Erythroblast (primary cell): ENCODE measurements at places on chromosomes 7 and 10.

GRCh38 chr7:13748998-13749397, 240.5 kb downstream of the ETV1 start:
- DNase-seq, result no peak

DNA sequence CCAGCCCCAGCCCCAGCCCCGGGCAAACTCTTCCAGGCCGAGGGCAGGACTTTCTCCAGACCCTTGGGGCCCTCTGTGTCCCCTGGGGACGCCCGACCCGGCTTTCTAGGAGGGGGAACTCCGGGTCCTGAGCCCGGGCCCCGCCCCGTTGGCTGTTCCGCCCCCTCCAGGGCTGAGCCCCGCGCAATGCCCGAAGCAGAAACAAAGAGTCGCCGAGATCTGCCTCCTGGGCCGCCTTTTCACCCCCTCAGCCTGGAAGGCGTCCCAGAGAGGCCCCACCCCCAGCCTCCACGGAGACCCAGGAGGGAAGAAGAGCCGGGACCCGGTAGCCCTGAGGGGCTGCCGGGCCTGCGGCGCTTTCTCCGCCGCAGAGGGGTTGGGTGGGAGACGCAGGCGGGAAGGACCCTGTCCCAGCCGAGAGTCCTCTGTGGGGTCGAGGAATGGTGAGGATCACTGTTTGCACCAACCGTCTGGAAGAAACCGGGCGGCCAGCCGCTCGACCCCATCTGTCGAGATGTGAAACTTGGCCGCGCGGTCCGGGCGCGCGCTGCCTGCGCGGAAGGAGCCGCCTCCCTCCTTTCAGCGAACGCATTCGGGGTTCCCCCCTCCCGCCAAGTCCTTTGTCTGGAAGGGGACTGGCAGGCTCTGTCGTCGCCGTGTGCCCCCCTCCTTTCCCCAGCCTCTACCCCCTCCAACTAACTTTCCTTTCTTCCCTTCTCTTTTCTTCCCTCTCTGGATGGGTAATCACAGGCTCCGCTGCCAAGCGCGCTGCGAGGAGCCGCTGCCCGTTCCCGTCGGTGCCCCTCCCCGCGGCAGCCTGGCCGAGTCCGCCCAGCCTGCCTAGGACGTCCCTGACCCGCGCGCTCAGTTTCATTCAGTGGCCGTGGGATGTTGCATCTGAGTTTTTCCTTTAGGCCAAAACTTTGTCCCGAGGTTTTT, 10.2 kb downstream of the EN2 start:
- no peak for DNase-seq

DNA sequence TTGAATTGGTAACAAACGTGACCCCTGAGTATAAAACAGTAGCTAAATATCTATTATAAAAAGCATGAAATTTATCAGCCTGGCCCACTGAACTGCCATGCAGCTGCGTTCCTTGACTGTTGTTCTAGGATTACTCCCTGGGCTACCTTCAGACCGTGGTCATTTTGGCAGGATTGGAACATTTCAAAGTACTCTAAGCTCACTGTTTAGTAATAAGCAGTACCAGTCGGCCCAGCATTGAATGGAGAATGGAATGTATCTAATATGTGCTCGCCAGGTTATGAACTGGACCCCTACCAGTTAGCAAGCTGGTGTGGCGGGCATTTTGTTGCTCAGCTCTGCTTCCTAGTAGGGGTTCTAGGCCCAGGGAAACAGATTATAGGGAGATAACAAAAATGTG, 112.2 kb downstream of the SEMA3C start:
- no peak for DNase-seq

GRCh38 chr7:116443646-116444045, 55.9 kb upstream of the CAV2 start:
- DNase-seq, result no peak

DNA sequence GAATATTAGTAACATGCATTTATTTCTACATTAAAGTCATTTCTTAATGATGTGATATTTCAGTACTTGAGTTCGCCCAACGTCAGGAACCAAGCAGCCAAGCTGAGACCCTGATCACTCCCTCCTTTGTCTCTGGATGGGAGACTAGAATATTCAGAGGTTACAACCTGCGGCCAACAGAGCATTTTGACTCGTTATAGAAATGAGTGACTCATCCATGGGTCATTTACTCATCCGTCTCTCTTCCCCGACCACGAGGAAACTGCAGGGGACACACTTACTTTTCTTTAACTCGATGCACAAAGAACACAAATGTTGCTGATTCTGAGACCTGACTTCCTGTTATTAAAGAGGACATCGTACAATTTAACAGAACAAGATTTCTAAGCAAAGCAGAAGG, 343.3 kb downstream of the FRMD4A start:
- DNase-seq, result no peak

GRCh38 chr10:33352175-33352574, 17.7 kb upstream of the NRP1 start:
- no peak for DNase-seq

GRCh38 chr7:149558149-149558861, 60.7 kb upstream of the ZNF746 start:
- no peak for DNase-seq

DNA sequence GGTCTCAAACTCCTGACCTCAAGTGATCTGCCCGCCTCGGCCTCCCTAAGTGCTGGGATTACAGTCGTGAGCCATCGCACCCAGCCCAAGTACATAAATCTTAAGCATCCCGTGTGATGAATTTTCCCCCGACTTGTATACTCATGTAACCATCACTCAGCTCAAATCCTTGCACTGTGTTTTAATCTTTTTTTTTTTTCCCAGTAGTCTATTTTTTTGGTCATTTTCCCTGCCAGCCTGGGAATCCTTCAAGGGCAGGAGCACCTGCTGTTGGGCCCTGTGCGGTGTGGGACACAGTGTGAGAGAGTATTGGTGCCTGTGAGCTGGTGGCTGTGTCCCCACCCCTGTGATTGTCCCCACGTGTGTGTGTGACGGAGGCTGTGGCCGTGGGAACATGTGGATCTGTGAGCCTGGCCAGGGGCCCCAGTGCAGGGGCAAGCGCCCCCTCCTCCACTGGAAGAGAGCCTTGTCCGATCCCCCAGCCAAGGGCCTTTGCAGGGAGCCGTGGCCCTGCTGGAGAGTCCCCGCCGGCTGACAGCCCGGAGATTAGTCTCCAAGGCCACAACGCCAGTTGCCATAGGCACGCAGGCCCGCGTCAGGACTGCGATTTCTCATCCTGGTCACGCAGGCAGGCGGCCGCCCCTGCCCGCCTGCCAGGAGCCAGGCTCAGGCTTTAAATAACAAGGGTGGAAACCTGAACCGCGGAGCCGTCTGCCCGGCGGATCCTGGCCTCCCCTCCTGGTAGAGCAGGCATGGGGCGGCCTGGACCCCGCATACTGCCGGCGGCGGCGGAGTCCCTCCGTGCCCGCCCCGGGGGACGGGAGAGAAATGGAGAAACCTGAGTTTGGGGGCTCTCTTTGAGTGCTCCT, 26.5 kb downstream of the GTF2IRD1 start:
- no peak for DNase-seq

- no peak for DNase-seq
These were observed 9.4 kb downstream of the TMEM106B start for GRCh38 chr7:12220389-12221046.

GRCh38 chr10:53314876-53315275, 542.3 kb upstream of the MBL2 start:
- DNase-seq, result no peak

GRCh38 chr7:99365318-99366141, 9.0 kb upstream of the ARPC1B start:
- peak; percentile 64 for DNase-seq

- no peak for DNase-seq
These were observed 370.5 kb upstream of the NPVF start for GRCh38 chr7:25598765-25599164.

DNA sequence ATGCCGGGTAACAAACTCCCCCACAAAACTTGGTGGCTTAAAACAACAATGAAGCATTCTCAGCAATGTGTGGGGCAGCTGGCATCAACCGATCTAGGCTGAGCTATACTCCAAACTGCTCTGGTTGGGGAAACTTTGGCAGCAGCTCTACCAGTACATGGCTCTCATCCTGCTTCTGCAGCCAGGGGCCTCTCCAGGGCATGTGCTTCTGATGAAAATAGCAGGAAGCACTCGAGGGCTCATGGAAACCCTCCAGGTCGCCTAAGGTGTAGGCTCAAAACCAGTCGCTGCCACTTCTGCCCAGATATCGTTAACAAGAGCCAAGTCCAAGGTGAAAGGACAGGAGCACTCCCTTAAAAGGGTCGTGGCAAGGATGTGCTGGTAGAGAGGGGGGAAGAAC, 134.1 kb downstream of the TEX36 start:
- no peak for DNase-seq

GRCh38 chr7:46033592-46033991, 112.5 kb upstream of the IGFBP3 start:
- no peak for DNase-seq

GRCh38 chr10:6135039-6135438, 46.2 kb downstream of the RBM17 start:
- no peak for DNase-seq

GRCh38 chr10:1551636-1552338, 185.5 kb downstream of the ADARB2 start:
- DNase-seq, result no peak

DNA sequence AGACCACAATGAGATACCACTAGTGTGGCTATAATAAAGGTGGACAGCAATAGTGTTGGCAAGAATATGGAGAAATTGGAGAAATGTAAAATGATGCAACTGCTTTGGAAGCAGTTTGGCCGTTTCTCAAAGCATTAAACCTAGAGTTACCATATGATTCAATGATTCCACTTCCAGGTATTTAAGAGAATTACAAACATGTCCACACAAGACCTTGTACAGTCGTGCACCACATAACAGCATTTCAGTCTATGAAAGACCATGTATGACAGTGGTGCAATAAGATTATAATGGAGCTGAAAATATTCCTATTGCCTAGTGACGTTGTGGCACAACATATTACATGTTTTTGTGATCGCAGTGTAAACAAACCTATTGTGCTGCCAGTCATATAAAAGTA, 29.6 kb downstream of the CCDC172 start:
- DNase-seq, result no peak

- DNase-seq, result no peak
These were observed 148.2 kb upstream of the CDCA7L start for GRCh38 chr7:22093936-22094335.

DNA sequence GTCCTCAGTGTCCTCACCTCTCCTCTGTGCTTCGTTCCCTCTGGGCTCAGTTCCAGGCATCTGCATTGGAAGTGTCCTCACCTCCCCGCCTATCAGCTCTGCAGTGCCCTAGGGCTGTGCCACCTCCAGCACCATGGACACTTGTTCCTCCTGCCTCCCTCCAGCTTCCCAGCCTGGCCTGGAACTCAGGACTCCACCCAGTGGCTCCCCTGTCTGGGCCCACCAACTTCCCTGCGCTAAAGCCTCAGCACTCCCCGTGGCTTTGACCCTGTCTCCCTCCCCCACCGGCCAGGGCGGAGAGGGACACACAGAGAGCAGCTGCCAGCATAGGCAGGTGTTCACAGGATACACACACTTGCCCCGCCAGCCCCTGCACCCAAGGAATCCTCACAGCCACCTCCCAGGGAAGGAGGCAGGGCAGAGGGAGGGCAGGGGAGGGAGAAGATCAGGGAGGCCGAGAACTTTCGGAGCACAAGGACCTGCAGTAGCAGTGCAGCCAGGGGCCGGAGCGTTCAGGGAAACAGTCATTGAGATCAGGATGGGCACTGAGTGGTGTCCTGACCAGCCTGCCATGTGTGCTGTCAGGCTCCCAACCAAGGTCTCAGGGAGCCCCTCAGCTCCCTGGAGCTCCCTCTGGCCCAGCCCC, 31.3 kb downstream of the ANXA8 start:
- no peak for DNase-seq

DNA sequence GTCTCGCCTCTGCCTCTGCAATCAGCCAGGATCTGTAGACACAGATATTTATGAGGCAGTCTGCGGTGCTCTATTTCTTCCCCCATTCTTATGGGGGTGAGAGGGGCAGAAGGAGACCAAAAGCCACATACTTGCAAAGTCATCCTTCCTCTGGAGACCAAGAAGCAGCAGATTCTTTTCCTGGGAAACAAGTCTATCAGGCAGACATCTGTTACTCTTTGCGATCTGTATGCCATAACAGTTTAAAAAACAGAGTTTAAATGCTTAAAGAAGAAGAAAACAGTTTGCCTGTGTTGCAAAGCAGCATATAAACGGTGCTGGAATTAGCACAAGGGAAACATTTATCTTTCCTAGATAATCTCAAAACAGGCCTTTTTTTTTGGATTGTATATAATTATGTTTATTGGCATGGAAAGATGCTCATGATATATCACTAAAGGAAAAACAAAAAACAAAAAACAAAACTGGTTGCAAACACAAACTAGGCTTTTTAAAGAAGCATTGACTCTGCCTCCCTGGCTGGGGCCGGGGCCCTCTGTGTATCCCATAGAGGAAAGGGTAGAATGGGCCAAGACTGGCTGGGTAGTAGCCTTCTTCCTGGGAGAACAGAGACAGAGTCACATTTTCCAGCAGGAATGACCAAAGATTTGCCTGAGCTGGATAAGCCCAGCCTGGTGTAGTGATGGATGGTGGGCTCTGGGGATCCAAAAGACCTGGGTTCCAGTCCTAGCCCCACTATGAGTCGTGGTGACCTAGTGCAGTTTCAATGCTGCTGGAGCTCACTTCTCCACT, 50.4 kb downstream of the RGS10 start:
- DNase-seq, result no peak

DNA sequence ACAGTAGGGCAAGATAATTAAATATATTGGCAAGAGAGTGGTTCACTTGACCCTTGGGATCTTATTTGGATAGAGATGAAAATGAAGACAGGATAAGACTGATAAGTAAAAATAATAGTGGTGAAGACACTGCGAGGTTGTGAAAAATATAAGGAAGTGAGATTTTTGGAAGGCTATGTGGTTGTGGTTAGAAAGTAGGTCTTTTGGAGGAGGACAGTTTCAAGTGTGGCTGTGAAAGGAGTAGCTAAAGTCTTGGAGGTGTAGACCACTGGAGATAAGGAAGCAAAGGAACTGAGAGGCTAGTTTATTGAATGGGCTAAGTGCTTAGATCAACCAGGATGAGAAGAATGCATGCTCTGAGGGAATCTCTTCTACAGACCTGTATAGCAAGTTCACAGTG, 11.2 kb downstream of the MIOS start:
- DNase-seq, result no peak

- DNase-seq, result no peak
These were observed 173.5 kb upstream of the ADCY1 start for GRCh38 chr7:45400680-45401079.

DNA sequence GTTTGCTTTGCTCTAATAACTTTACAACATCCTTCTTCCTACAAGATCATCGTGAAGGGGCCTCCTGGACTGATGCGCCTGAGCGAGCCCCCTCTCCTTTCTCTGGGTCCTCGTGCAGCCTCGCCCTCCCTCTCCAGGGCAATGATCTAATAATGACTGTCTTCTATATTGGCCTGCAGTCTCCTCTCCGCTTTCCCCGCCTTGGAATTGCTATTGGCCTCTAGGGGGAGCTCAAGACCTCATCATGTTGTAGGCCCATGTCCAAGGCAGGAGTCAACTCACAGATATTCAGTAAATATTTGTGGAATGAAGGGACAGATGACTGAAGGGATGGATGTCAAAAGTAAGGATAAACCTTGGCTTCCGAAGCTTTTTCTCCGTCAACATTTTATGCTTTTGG, 1180.3 kb downstream of the TYW1 start:
- peak; percentile 44 for DNase-seq

- no peak for DNase-seq
These were observed 489.7 kb upstream of the CELF2 start for GRCh38 chr10:10527861-10528562.
